ENCODE measurements at places on chromosomes 11 and 22.

DNA sequence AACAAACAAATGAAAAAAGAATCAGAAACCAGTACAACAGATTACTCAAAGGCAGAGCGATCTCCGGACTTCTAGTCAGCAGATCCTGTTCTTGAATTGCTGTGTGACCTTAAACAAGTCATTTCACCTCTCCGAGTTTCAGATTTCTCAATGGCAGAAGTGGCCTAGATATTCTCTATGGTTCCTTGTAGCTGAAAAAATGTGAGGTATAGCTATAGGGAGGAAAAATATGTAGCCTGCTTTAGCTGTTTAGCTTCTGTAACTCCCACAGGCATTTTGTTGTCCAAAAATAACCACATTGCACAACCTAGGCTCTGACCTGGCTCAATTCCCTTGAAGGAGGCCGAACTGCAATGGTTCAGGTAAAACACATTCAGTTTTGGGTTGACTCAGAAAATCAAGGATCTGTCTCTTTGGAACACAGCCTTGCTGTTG, 100.7 kb downstream of the DBX1 start:
- no peak for DNase-seq

DNA sequence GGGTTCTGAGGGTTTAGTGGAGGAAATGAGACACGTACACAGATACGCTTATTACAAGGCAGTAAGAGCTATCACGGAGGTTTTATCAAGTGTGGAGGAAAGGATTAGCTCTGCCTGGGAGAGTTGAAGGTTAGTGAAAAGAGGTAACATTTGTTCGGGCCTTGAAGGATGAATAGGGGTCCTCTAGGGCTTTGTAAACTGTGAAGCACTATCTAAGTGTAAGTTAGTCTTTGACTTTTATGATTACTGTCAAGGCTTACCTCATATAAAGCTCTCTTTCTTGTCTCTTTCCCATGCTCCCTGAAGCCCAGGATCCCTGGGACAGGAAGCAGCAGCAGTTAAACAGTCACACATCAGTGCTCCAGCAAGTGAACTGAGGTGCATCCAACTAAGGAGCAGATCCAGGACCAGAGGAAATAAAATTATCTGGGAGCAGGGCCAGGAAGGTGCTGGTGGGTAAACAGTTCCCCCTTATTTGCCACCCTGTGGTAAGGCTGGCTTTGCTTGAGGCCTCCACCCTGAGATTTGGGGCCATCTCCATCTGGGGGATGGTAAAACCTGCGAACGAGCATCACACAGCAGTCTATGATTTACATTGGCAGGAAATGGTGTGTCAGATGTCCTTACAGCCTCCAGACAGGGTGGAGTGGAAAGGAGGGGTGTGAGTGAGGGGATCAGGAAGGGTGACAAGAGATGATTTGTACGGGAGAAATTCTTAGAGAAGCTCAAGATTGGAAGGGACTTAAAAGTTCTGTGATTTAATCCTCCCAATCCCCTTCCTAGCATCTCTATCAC, 27.2 kb downstream of the GVQW3 start:
- peak; percentile 73 for DNase-seq

DNA sequence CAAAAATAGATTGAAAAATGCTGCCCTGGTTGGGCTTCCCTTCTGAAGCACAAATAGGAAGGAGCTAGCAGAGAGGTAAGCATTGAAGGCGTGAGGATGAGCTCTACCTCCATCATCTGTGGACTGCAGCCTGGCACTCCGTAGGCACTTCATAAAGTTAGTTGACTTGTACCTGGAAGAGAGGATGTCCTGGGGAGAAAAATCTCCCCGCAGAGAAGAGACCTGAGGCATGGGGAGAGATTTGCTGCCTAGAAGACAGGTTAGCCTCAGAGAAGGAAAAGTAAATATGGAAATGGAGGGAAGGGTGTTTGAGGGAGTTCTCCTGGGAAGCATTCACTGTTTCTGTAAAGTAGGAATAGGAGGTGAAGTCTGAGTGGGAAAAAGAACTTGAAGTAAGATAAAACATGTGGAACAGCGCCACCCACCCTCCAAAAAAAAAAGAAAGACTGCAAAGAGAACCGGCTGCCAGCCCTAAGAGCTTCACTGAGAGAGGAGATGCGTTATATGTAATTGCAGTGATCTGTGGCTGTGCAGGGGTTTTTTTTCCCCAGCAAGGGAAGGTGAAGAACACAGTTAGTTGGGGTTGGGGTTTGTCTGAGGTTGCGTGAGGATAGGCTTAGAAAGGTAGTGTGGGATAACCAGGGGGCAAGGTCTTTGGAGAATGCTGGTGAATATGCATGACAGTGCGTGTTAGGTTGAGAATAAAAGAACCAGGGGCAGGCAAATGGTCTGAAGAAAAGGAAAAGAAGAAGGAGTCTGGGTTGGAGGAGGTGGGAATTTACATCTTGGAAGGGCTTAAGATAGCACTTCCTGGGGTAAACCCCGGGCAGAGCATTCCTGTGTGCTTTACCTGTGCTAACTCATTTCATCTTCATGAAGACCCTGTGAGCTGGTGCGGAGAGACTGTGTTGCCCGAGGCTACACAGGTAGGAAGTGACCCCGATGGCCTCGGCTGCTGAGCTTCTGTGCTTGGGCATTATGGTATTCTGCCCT, 16.0 kb downstream of the TNRC6B start:
- no peak for DNase-seq

DNA sequence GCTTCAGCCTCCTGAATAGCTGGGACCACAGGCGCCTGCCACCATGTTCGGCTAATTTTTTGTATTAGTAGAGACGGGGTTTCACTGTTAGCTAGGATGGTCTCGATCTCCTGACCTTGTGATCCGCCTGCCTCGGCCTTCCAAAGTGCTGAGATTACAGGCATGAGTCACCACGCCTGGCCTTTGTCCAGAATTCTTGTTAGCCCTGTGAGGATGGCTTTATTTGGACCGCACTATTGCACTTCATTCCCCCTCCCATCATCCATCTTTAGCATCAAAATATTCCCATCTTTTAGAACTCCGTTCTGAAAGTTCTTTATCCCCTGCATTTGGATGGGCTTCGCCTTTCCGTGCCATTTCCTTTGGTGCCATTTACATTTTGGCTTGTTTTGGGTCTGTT, 2.6 kb downstream of the SAMM50 start:
- no peak for DNase-seq

DNA sequence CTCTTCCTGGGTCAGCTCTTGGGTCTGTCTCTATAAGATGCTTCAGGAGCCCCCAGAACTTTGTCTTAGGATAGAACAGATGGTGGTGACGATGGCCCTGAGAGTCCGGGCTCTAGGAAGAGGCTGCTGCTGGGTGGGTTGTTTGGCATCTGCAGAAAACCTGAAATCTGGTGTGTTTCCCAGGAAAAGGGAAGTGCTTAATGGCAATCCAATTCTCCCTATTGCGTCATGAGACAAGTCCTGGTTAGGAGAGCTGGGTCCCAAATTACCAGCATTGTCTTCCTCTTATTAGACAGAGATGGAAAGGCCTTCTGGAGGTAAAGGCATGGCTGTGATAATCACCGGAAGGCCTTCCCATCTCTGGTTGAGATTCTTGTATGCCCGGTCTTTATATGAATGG, 48.9 kb upstream of the GRAMD1B start:
- no peak for DNase-seq

- no peak for DNase-seq
Measured at GRCh38 chr11:7353100-7353499, 101.4 kb downstream of the SYT9 start.

GRCh38 chr11:86632499-86633269, 39.7 kb downstream of the ME3 start:
- no peak for DNase-seq

GRCh38 chr11:68763181-68763721, 11.9 kb upstream of the TESMIN start:
- no peak for DNase-seq

DNA sequence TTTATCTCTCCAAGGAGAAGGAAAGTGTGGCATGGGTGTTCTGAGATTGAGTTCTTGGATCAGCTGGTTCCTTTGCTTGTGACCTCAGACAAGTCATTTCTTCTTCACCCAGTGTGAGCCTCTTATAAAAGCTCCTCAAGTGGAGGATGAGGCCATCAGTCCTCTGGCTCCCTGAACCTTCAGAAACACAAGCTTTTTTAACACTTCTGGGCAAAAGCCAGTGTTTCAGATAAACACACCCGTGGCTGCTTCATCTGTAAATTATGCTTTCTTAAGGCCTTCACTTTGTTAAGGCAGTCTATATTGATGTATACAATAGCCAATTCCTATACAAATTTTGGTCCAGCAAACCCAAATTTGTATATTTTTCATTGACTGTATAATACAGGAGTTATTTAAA, 179.9 kb downstream of the DBX1 start:
- no peak for DNase-seq

- DNase-seq: peak; percentile 58
Measured at GRCh38 chr11:27485930-27486773, 13.6 kb upstream of the LGR4 start.

- no peak for DNase-seq
Measured at GRCh38 chr22:23263651-23264555, 83.6 kb downstream of the BCR start.

Data from NCI-H2029 treated with DMSO at 0.1 percent for 48 hours (cell line).